ENCODE measurements at places on chromosomes 5 and 9.

GRCh38 chr9:3059781-3060468 is 216.0 kb upstream of the PUM3 start:
- DNase-seq: no peak

DNA sequence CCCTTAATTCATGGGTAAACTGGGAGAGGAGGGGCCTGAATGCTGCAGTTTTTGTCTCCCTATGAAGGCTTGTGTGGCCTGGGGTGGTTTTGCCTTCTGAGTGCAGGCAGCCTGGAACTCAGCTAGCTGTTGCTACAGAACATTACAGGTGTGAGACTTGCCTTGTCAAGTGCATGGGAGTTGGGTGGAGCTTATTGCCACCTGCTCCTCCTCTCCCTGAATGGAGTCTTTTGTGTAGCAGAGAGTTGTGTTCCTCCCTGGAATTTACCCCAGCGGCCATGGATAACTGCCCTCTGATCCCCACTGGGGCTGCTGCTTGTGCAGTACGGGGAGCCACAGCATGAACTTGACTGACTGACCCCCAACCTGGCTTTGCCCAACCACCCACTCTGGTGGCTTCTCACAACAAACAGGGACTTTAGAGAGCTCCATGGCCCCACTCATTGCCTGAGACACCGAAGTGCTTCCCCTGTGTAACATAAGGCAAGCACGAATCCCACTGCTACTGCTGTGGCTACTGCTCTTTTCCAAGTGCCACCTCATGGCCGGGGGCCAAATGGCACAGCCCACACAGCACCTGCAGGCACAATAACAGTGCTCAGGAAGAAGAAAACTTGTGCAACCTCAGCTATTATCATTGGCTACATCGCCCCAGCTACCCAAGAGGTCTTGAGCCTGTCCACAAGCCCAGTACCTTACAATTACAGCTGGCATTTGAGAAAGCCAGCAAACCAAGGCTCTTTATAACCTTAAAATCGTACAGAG is 942.9 kb downstream of the CDH18 start:
- no peak for DNase-seq

DNA sequence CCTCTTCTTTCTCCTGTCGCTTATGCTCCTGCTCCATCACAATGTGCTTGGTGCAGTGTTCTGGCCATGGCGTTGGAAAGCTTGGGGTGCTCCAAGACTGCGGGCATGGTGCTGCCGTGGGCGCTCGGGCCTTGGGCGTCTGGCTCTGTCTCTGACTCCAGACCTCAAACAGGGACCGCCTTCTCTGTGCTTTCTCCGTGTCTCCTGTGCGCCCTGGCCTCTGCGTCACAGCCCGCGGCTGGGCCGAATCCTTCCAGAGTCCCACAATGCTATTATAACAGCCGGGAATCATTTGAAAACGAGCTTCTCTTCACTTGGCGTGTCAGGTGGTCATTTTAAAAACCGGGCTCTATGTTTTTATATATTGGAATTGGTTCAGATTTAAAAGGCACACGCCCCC is 32.4 kb upstream of the PUM3 start:
- no peak for DNase-seq

DNA sequence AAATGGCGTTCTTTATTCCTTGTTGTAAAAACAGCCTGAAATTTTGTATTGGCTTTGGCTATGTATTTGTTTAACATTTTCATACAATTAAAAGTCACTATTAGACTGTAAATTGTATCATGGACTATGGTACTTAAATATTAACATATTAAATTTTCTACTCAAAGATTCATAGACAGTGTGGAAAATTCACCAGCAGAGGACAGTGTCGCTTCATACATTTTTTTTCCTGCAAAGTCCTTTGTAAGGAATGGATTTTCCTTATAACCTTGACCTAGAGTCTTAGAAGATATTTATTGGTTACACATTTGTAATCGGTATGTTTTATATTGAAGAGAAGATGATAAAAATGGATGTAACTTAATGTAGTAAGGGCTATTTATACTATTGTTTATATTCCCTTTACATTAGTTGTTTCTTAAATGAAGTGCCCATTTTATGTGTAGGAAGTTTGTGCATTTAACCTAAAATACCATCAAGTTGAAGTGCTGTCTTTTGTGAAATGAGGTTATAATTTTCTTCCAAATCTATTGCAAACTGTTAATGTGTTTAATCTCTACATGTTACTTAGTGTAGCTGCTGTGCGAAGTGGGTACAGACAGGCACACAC is 150.1 kb downstream of the KDM4C start:
- DNase-seq: no peak

DNA sequence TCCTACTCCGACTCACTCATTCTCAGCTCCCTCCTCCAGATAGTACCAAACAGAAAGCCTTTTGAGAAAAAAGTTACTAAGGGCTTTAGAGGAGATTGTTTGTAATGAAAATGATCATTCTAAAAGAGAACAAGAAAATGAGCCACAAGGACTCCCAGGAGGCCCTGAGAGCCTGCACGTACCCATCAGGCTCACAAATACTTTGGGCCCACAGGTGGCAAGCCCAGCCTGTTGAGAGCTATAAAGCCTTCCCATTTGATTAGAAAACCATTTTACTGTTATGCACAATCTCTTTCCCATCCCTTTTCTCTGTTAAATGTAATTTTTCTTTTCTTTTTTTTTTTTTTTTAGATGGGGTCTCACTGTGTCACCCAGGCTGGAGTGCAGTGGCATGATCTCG is 136.1 kb downstream of the LHFPL2 start:
- no peak for DNase-seq

- DNase-seq: no peak
These were observed 10.3 kb upstream of the CRHBP start for GRCh38 chr5:76942581-76942980.

DNA sequence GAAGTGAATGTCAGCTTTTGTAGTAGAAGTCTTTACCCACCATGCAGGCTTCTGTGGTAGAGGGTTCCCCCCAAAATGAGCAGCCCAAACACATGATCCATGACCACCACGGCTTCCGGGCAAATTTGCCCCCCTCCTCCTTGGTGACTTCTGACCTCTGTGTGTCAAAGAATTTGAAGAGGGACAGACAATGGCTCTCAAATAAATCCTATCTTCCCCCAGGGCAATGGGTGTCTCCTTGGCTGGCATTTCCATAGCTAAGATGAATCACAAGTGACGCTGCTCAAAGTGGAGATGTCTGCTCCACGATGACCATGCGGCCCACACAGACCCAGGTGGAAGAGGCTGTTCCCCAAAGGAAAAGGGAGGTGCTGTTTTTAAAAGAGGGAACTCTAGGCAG is 30.2 kb upstream of the BOD1 start:
- no peak for DNase-seq

- DNase-seq: no peak
These were observed 960 bp upstream of the GFRA3 start for GRCh38 chr5:138275379-138275782.

DNA sequence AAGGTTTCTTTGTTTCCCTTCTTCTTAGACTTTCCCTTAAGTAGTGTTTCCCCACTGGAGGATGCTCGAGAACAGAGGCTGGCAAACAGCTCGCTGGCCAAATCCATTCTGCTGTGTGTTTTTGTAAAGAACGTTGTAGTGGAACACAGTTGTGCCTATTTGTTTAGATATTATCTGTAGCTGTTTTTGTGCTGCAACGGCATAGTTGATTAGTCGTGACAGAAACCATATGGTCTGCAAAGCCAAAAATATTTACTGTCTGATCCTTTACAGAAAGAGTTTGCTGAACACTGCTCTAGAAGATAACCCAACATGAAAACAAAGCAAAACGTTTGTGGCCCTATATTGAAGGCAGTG is 47.0 kb upstream of the EGFLAM start:
- no peak for DNase-seq

DNA sequence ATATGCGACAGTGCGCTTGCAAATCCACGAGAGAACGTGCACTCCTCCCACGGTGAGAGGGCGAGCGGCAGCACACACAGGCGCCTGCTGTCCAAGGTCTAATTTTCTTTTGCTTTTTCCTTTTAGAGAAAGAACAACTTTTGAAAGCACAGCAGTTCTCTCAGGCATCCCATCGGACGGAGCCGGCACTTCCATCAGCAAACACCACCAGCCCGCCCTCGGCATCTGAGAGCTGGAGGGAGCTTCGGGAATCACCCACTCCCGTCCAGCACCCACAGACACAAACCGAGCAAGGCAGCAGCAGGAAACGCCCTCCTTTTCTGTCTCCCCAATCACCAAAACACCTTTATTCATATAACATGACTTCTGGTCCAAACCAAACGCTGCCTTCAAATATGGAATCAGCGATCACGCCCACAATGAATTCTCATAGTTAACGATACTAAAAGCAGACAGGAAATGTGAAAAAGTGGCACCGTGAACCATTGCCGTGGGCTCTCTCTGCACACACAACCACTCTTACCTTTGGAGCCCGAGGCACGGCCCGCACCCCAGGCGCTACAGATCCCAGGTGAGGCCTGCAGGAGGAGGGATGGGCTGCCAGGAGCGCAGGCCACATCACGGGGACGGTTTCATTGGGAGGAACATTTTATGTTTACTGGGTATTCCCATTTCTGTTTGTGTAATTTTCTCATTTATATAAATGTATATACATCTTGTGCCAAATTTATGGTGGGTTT is 14.2 kb downstream of the LPCAT1 start:
- DNase-seq: no peak

- no peak for DNase-seq
These were observed 458.5 kb downstream of the ACTL7B start for GRCh38 chr9:108397286-108397685.

GRCh38 chr9:120477534-120478001 is 102.4 kb downstream of the CDK5RAP2 start:
- DNase-seq: no peak

- no peak for DNase-seq
These were observed 1381.5 kb upstream of the WWC1 start for GRCh38 chr5:166909926-166910325.

- no peak for DNase-seq
These were observed 71.7 kb upstream of the SNX2 start for GRCh38 chr5:122703203-122703602.

DNA sequence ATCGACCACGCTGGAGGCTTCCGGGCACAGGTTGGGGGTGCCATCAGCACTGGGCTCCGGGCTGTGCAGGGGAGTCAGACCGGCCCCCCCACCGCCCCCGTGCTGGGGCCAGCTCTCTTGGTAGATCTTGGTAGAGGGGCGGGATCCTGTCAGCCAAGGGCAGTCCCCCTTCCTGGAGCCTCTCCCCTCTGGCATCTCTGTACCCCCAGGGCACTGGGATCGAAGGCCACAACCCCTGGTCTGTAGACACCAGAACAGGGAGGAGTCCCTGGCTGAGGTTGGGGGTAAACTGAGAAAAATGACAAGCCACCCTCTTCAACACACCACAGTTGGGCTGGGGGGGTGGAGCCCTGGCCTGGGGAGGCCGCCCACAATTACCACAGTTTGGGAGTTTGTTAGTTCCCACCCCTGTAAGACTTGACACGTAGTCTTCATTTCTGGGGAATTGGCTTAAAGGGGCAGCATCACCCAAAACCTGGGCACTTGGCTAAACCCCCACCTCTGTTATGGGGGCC is 882 bp downstream of the CERCAM start:
- DNase-seq: no peak

GRCh38 chr5:83322273-83322924 is 149.1 kb upstream of the VCAN start:
- DNase-seq: no peak

DNA sequence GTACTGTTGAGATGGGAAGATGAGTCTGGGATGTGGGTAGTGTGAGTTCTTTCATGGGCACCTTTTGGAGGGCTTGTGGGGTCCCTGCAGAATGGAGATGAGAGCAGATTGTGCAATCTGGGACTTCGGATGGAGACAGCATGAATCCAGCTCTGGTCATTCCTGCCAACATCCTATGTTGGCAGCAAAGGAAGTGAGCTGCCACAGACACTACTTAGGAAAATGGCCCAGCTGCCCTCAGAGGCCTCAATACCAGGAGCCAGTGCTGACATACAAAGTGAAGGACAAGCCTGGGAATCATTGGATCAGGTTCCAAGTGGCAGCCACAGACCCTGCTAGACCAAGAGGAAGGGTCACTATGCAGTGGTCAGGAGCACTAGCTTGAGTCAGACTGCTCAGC is 402.8 kb downstream of the CDK5RAP2 start:
- no peak for DNase-seq

DNA sequence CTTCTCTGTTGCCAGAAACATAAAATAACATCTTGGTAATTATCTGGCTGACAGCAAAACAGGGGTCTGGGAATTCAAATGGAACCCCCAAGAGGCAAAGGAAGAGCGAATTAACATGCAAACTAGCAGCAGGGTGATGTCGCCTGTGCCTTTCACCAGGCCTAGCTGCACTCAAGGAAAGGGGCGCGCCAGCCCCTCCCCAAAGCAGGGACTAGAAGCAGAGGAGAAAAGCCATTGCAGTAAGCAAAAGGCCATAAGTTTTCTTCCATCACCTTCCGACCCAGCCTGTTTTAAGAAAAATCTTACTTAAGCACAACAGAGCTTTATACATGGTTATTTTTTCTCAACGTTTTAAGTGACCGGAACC is 539 bp downstream of the POC5 start:
- no peak for DNase-seq

- DNase-seq: no peak
These were observed 178.8 kb upstream of the NREP start for GRCh38 chr5:111935835-111936234.

DNA sequence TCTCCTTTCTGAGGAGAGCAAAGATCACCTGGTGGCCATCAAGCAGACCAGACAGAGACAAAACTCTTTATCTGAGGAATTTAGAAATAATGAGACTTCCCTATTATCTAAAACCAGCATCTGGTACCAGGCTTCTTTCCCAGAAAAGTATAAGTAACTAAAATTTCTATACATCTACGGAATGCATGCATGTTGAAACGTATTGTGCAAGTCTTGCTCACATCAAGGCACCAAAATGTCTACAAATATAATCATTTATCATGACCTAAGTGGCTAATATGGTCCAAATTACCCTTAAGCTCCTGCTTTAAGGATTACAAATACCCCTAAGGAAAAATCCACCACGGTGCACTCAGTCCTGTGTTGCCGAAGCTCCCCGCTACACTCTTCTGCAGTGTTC is 286.3 kb downstream of the CDH18 start:
- no peak for DNase-seq

DNA sequence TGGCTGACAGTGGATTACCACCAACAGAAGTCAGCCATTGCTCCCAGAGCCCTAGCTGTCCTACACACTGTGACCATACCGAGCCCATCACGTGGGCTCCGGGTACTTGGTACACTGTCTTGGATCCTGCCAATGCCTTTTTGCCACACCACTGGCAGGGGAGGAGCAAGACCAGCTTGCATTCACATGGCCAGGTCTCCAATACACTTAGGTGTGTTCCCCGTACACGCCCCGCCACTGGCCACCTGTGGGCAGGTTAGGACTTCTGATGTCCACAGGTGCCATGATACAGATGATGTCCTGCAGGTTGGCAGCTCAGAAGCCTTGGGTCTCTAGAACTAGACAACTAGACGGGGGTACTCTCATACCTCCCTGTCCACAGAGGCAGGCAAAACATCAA is 5.4 kb upstream of the DIPK1B start:
- DNase-seq: no peak

GRCh38 chr5:98041661-98042060 is 731.8 kb upstream of the RGMB start:
- no peak for DNase-seq

- DNase-seq: no peak
These were observed 5.3 kb downstream of the LHX6 start for GRCh38 chr9:122223435-122223834.

All from stimulated activated CD8-positive, alpha-beta memory T cell treated with anti-CD3 and anti-CD28 coated beads, Interleukin-4, amount 100 ng/mL, for 4 hours (primary cell).